ENCODE measurements at places on chromosomes 3 and 15.

- H3K4me1 ChIP-seq, result peaks cover 7% of the 10 kb centered on the region
- DNase-seq, result no peak
- H3K4me3 ChIP-seq, result no peak overlapping the region
- H3K27ac ChIP-seq, result no peak overlapping the region
Measured at GRCh38 chr3:112759681-112760080, 87.0 kb downstream of the CD200R1L start.

GRCh38 chr15:92074101-92074500, 220.6 kb downstream of the SLCO3A1 start:
- no peak overlapping the region for H3K4me3 ChIP-seq
- H3K27ac ChIP-seq, result no peak overlapping the region
- no peak for DNase-seq
- H3K36me3 ChIP-seq, result no peaks in the 10 kb centered on the region

GRCh38 chr3:102715030-102715697, 280.3 kb downstream of the ZPLD1 start:
- no peaks in the 10 kb centered on the region for H3K27me3 ChIP-seq
- H3K36me3 ChIP-seq, result no peaks in the 10 kb centered on the region
- H3K27ac ChIP-seq, result no peak overlapping the region
- DNase-seq, result no peak
- H3K4me3 ChIP-seq, result no peak overlapping the region
- peaks cover 2% of the 10 kb centered on the region for H3K4me1 ChIP-seq

DNA sequence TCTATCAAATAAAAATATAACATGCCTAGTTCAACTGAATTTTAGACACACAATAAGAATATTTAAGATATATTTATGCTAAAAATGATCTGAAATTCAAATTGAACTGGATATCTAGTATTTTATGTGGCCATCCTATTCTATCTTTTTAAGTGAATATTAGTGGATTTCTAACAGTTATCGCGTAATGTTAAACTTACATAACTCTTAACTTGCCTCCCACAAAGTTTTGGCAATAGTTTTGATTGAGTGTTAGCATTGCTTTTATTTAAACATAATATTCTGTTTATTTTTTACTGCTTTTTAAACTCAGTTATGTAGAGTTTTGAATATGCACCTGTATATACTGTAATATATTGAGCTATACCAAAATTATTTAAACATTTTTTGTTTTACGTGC, 1279.5 kb downstream of the OTOL1 start:
- no peak overlapping the region for H3K4me3 ChIP-seq
- DNase-seq, result no peak
- H3K27me3 ChIP-seq, result no peaks in the 10 kb centered on the region

- H3K27ac ChIP-seq, result no peak overlapping the region
- H3K4me1 ChIP-seq, result no peaks in the 10 kb centered on the region
- no peaks in the 10 kb centered on the region for H3K27me3 ChIP-seq
- H3K36me3 ChIP-seq, result no peaks in the 10 kb centered on the region
- H3K4me3 ChIP-seq, result no peak overlapping the region
Measured at GRCh38 chr3:176395240-176395639, 802.0 kb downstream of the TBL1XR1 start.

GRCh38 chr3:49668861-49669260, 5.3 kb upstream of the APEH start:
- peaks cover 20% of the 10 kb centered on the region for H3K4me1 ChIP-seq
- H3K27ac ChIP-seq, result no peak overlapping the region
- no peak overlapping the region for H3K4me3 ChIP-seq
- no peak for DNase-seq

GRCh38 chr3:132721479-132722164, 587 bp downstream of the NPHP3 start:
- H3K4me3 ChIP-seq, result peak overlapping the region; percentile 90
- H3K36me3 ChIP-seq, result peaks cover 17% of the 10 kb centered on the region
- H3K27me3 ChIP-seq, result no peaks in the 10 kb centered on the region
- peak overlapping the region; percentile 91 for H3K27ac ChIP-seq

GRCh38 chr3:36944641-36945270, at the start of gene TRANK1:
TRANK1 (minus strand) TSS chr3:36945054; CDS start chr3:36944809, 245 bp downstream.
- H3K36me3 ChIP-seq, result peaks cover 19% of the 10 kb centered on the region
- peak within 1 kb of the TSS; percentile 75 for H3K27ac ChIP-seq

GRCh38 chr3:194376241-194376560, 6.7 kb upstream of the LRRC15 start:
- H3K4me3 ChIP-seq, result no peak overlapping the region
- H3K27ac ChIP-seq, result no peak overlapping the region
- H3K36me3 ChIP-seq, result no peaks in the 10 kb centered on the region
- H3K27me3 ChIP-seq, result peaks cover 7% of the 10 kb centered on the region

DNA sequence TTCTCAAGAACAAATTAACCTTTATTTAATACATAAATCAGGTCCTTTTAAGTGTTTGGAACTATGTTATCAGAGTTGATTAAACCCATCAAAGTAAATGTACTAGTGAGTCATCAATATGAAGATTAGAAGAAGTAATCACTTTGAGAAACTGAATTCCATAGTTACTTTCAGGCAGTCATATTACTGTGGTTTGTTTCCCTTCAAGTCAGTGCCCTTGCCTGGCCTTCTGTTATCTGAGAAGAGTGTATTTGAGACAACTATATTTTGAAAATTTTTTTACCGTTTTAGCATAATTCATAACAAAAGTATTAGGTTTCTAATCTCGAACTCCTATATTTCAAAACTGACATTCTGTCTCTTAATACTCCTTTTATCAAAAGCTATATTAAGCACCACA, 73.6 kb downstream of the GMPS start:
- no peak overlapping the region for H3K27ac ChIP-seq
- no peaks in the 10 kb centered on the region for H3K4me1 ChIP-seq
- no peak for DNase-seq
- H3K36me3 ChIP-seq, result peaks cover 28% of the 10 kb centered on the region
- no peak overlapping the region for H3K4me3 ChIP-seq
- no peaks in the 10 kb centered on the region for H3K27me3 ChIP-seq

GRCh38 chr3:74265069-74265468, 349.4 kb downstream of the CNTN3 start:
- no peak for DNase-seq
- no peaks in the 10 kb centered on the region for H3K27me3 ChIP-seq
- no peaks in the 10 kb centered on the region for H3K4me1 ChIP-seq
- no peak overlapping the region for H3K27ac ChIP-seq
- no peaks in the 10 kb centered on the region for H3K36me3 ChIP-seq

DNA sequence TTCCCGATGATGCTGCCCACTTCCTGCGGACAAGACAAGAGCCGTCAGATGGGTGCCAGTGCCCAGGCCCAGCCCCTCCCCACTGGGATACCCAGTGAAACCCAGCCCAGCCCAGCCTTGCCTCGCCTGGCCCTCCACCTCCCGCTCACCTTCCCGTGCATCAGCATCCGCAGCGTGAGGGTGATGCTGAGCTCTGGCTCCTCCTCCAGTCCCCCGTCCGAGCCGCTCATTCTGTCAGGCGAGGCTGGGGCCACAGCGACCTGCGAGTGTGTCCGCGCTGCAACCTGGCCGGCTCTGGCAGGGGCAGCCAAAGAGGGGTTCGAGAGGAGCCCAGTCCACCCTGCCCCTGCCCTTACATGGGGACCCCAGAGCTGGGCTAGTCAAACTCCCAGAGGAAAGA, 5.8 kb downstream of the GPR62 start:
- peaks cover 28% of the 10 kb centered on the region for H3K27me3 ChIP-seq
- peaks cover 11% of the 10 kb centered on the region for H3K4me1 ChIP-seq
- no peak overlapping the region for H3K4me3 ChIP-seq
- H3K36me3 ChIP-seq, result no peaks in the 10 kb centered on the region
- H3K27ac ChIP-seq, result no peak overlapping the region
- no peak for DNase-seq

GRCh38 chr3:13037458-13038117, 35.6 kb downstream of the IQSEC1 start:
- peaks cover 15% of the 10 kb centered on the region for H3K4me1 ChIP-seq
- H3K36me3 ChIP-seq, result no peaks in the 10 kb centered on the region

DNA sequence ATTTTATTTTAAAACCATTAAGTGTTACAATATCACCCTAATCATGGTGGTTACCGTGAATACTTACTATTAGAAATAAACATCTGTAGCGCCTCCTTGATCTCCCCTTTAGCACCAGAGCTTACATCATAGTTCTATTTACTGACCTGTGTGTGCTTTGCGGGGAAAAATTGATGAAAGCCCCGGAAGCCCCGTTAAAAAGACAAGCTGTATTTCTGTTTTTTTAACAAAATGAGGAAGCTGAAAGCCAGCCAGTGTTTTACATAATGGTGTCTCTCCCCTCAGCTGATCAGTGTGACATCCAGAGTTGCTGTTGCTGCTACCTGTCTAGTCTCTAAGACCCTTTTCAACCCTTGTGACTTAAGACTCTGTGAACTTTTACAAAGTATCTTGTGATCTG, 100.8 kb downstream of the OPA1 start:
- H3K36me3 ChIP-seq, result peaks cover 24% of the 10 kb centered on the region
- no peaks in the 10 kb centered on the region for H3K4me1 ChIP-seq
- H3K27me3 ChIP-seq, result no peaks in the 10 kb centered on the region
- no peak overlapping the region for H3K27ac ChIP-seq

DNA sequence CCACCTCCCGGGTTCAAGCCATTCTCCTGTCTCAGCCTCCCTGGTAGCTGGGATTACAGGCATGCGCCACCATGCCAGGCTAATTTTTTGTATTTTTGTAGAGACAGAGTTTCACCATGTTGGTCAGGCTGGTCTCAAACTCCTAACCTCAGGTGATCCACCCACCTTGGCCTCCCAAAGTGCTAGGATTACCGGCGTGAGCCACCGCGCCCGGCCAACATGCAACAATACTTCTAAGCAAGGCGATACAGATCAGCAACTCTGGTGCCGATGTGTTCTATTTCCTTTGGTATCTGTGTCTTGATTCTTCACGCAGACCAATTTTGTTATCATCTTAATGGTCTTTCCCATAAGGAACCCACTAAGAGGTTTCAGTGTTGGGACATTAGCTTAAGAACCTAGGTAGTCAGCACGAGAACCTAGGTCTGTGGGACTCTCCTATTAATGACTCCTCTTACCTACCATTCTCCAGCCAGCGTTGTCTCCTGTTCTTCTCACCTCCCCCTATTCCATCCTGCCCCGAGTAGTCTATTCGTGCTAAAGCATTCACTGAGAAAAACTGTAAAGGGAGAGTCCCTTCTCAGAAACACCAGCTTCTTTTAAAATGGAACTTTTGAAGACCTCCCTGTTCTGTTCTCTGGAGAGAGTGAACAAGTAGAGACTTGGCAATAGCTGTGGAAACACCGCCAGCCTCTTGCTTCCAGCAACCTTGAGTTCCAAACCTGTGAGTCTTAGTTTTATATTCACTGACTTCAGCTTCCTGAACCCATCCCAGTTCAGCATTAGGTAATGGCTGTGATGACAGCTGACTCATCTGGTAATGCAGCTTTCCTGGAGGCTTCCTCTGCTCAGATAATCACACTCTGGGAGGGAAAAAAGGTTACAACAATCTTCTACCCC, 61.2 kb downstream of the TSC22D2 start:
- H3K27ac ChIP-seq, result no peak overlapping the region
- no peak overlapping the region for H3K4me3 ChIP-seq
- H3K36me3 ChIP-seq, result no peaks in the 10 kb centered on the region
- H3K4me1 ChIP-seq, result no peaks in the 10 kb centered on the region
- no peaks in the 10 kb centered on the region for H3K27me3 ChIP-seq

DNA sequence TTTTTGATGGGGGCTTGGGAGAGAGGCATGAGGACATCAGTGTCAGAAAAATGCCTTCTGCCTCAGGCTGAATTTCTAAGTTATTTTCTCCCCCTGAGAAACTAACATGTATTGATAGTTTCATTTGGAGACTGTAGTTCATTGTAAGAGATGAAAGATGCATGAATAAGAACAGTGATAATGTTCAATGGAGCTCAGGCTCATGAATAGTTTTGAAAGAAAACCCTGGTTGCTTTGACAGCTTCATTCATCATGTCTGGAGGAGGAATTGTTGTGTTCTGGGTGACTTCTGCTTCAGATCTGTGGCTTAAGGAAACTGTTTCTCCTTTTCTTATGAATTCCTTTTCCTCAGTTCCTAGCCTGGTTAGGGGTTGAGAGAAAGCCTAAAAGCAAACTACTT, 204.0 kb upstream of the LRRC3B start:
- H3K36me3 ChIP-seq, result no peaks in the 10 kb centered on the region
- no peak overlapping the region for H3K27ac ChIP-seq
- H3K27me3 ChIP-seq, result no peaks in the 10 kb centered on the region
- no peak for DNase-seq
- no peaks in the 10 kb centered on the region for H3K4me1 ChIP-seq
- no peak overlapping the region for H3K4me3 ChIP-seq

GRCh38 chr3:45599424-45599886, 4.9 kb downstream of the LIMD1 start:
- peak overlapping the region; percentile 38 for H3K4me3 ChIP-seq
- H3K4me1 ChIP-seq, result peaks cover 55% of the 10 kb centered on the region
- H3K27ac ChIP-seq, result peak overlapping the region; percentile 47
- DNase-seq, result no peak
- no peaks in the 10 kb centered on the region for H3K27me3 ChIP-seq

DNA sequence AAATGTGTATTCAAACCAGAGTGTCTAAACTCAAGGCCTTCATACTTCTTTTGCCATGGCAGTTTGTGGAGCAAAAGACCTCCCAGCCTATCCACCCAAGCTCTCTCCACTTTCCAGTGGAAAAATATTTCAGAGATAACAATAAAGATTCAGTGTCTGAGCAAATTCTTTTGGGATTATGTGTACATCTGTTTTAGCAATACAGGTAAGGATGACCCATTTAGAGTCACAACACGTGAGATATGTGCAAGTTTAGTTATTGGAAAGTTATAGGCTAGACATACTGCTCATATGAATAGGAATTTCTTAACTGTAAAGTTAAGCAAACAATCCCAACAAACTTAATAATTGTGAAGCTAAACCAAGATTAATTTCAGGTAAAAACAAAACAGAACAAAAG, 174.5 kb upstream of the LRIG1 start:
- H3K27ac ChIP-seq, result no peak overlapping the region
- peaks cover 4% of the 10 kb centered on the region for H3K27me3 ChIP-seq
- H3K36me3 ChIP-seq, result no peaks in the 10 kb centered on the region
- no peak overlapping the region for H3K4me3 ChIP-seq
- no peak for DNase-seq

GRCh38 chr3:87351937-87352336, 75.6 kb upstream of the POU1F1 start:
- no peak overlapping the region for H3K27ac ChIP-seq
- no peak overlapping the region for H3K4me3 ChIP-seq
- no peaks in the 10 kb centered on the region for H3K36me3 ChIP-seq
- no peak for DNase-seq
- H3K4me1 ChIP-seq, result no peaks in the 10 kb centered on the region

DNA sequence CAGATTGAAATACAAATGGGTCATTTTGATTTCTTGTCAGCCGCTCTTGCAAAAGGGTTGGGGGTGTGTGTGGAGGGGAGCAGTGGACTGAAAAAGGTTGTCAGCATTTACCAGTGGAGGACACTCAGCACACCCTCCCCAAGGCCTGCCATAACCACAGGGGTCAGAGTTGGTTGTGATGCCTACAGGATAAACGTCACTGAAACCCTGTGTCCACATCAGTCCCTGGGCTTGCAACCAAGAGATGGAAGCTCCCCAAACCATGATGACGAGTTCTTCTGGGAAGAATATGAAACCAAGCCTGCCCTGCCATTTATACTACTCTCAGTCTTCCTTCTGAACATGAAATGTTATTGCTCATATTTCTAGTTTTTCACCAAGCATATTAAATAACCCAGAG, 54.0 kb upstream of the UMPS start:
- peaks cover 23% of the 10 kb centered on the region for H3K36me3 ChIP-seq
- DNase-seq, result no peak
- no peak overlapping the region for H3K27ac ChIP-seq
- H3K4me3 ChIP-seq, result no peak overlapping the region
- peaks cover 16% of the 10 kb centered on the region for H3K4me1 ChIP-seq
